ENCODE measurements at places on chromosomes 1 and 21. TPM values are rescaled to one million over a fixed set of nuclear protein-coding genes. Genes with fewer than 3 reads are reported as not detected.

The FAM151A gene
- not detected for polyA plus RNA-seq

The PPT1 gene
- 195 TPM for polyA plus RNA-seq

The TNNT2 gene
- polyA plus RNA-seq = not detected

The HPCA gene
- 1.0 TPM for polyA plus RNA-seq

The KCNH1 gene
- polyA plus RNA-seq = 4.6 TPM

The FCRL4 gene
- not detected for polyA plus RNA-seq

The TENT5C gene
- polyA plus RNA-seq = not detected

The TFF2 gene
- not detected for polyA plus RNA-seq

The EPS8L3 gene
- not detected for polyA plus RNA-seq

The KIAA1614 gene
- 0.07 TPM for polyA plus RNA-seq

The CCDC30 gene
- 10.0 TPM for polyA plus RNA-seq

The SYT11 gene
- 166 TPM for polyA plus RNA-seq

The C1orf56 gene
- polyA plus RNA-seq = 18.3 TPM

The NR0B2 gene
- not detected for polyA plus RNA-seq

The ABCA4 gene
- polyA plus RNA-seq = not detected

The OR2G3 gene
- polyA plus RNA-seq = not detected

The OR6F1 gene
- polyA plus RNA-seq = not detected

The LYPD8 gene
- 6.6 TPM for polyA plus RNA-seq

The FAF1 gene
- 43.4 TPM for polyA plus RNA-seq

The ZNF697 gene
- polyA plus RNA-seq = 4.8 TPM

The ZNF648 gene
- 0.17 TPM for polyA plus RNA-seq

The CHRM3 gene
- polyA plus RNA-seq = 9.5 TPM

The HMCN1 gene
- not detected for polyA plus RNA-seq

The EDN2 gene
- not detected for polyA plus RNA-seq

The LRRC7 gene
- 4.0 TPM for polyA plus RNA-seq

The LCE1A gene
- not detected for polyA plus RNA-seq

The F11R gene
- polyA plus RNA-seq = 0.10 TPM

The CYP4A11 gene
- polyA plus RNA-seq = not detected

The LCE1B gene
- not detected for polyA plus RNA-seq

The SPRR2G gene
- polyA plus RNA-seq = not detected

The PLA2G4A gene
- polyA plus RNA-seq = 0.48 TPM
